Left lung (tissue), 14 donors: ENCODE measurements at places on chromosomes 2 and 18.

GRCh38 chr2:119372778-119373568 lies 6.2 kb downstream of the DBI start:
- no peak for DNase-seq

- DNase-seq, result peak; percentile 98
Measured at GRCh38 chr18:50878345-50879301, at the start of gene ME2. Gene ME2 (plus strand): TSS chr18:50879118. CDS start chr18:50895821, 16,703 bp downstream.

GRCh38 chr2:287471-287885 lies 413 bp downstream of the ALKAL2 start:
- DNase-seq, result peak; percentile 80

DNA sequence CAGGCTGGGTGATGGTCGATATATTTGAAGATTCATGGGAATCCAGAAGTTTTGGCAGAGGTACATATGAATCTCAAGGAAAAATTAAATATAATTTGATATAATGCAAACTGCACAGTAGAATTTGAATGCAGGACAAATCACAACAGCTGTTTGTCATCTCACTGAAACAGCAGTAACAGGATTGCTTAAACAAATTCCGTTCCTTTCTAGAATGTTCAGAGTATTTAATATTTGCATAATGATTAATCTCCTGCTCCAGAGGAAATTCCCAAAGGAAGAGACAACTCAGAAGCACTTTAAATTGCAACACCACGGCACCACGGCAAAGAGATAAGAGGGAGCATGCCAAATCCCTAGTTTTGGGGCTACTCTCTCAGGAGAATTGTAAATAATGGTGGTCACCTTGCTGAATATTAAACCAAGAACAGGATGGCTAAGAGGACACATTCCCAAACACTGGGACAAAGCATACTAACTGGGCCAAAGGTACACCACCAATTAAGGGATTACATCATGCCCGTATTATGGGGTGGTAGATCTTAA lies 67.8 kb upstream of the MAP4K3 start:
- no peak for DNase-seq

- peak; percentile 75 for DNase-seq
Measured at GRCh38 chr18:23071285-23071684, 64.0 kb upstream of the CABLES1 start.

DNA sequence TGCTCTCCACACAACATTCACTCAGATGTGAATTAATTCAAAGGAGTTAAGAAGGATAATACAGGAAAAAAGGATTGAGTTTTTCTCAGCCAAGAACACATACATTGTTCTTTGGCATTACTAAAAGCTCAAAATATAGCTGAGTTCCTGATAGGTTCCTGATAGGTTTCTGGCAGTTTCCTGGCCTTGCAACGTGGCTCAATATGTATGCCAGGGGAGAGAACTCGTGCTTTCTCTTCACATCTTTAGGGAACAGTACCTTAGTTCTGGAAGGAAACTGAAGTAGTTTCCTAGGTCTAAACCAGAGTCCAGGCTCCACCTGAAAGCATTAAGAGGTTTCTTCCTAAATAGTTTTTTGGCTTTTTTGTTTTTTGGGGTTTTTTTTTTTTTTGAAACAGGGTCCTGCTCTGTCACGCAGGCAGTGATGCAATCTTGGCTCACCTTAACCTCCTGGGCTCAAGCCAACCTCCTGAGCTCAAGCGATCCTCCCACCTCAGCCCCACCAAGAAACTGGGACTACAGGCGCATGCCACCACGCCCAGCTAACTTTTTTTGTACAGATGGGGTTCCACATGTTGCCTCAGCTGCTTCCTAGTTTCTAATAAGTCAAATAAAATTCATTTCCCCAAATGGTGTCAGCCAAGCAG lies 42.8 kb downstream of the ESCO1 start:
- DNase-seq, result no peak

DNA sequence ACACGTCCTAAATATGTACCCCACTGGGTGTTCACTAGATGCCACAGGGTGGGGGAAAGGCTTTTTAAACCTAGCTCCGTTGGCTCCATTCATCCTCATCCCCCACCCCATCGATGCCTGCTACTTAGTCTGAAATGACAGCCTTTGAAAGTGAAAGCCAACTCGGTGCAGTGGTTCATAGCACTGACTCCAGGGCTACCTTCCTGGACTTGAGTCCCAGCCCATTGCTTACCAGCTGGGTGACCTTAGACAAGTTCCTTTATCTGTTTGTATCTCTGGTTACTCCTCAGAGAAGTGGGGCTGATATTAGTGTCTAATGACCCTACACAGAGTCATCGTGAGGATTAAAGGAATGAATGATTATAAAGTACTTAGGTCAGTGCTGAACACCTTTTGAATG lies 24.4 kb downstream of the EHD3 start:
- DNase-seq, result no peak

GRCh38 chr18:49178321-49178720 lies 227.6 kb upstream of the SMAD7 start:
- DNase-seq, result no peak

DNA sequence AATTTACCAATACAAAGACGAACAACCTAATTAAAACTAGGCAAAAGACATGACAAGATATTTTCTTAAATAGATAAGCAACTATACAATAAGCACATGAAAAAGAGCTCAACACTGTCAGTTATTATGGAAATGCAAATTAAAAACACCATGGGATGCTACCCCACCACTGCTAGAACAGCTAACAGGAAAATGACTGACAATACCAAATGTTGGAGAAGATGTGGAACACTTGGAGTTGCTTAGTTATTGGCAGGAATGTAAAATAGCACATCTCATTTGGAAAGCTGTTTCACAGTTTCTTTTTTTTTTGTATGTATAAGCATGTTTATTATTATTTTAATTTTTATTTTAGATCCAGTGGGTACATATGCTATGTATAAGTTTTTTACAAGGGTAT lies 84.4 kb downstream of the CYRIA start:
- no peak for DNase-seq

- DNase-seq, result no peak
Measured at GRCh38 chr18:32368170-32368569, 102.5 kb downstream of the GAREM1 start.

DNA sequence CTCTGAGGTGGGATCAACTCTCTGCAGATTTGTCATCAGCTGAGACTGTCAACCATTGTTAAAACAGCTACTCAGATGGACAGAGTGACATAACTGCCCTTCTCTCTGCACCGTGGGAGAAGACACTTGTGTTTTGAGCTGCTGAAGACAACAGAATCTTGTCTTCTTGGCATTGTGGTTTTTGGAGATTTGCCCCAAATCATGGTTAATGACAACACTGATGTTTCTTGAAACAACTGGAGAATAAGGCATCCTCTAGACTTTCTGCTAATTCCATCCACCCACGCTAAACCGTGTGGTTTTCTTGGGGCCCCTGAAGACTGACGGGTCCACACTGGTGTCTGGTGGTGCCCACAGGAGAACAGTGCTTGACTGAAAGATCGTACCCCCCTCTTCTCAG lies 39.5 kb downstream of the SH3BP4 start:
- no peak for DNase-seq

DNA sequence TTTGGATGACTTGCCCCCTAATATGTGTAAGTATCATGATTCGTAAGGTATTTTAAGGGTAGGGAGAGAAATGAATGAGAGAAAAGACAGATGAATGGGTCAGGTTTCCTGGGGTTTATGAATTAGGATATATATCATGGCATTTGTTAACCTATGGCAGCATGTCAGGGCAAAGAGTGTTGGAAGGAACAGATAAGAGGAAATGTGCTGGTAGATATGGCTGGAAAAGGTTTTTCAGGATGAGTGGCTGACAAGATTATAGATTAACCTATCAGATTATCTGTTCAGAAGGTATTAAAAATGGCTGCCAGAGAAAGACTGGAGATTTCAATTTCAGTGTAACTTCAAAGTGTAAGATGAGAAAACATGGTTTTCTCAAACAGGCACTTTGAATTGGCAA lies 67.8 kb downstream of the SRBD1 start:
- DNase-seq, result no peak

DNA sequence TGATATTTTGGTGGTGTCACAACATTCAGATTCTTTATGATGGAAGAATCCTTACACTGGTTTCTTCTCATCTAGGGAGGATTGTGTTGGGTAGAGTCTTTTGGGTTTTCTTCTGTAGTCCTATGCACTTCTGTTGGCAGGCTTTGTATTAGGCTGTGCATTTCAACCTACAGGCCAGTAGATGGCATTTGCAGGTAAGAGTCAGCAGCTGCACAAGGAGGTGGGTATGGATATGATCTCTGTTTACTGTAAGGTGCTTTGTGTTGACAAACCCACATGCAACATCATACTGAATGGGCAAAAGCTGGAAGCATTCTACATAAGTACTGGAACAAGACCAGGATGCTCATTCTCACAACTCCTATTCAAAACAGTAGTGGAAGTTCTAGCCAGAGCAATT lies 656.8 kb downstream of the METTL4 start:
- no peak for DNase-seq

- no peak for DNase-seq
Measured at GRCh38 chr2:235842941-235843340, 325.2 kb downstream of the GBX2 start.

DNA sequence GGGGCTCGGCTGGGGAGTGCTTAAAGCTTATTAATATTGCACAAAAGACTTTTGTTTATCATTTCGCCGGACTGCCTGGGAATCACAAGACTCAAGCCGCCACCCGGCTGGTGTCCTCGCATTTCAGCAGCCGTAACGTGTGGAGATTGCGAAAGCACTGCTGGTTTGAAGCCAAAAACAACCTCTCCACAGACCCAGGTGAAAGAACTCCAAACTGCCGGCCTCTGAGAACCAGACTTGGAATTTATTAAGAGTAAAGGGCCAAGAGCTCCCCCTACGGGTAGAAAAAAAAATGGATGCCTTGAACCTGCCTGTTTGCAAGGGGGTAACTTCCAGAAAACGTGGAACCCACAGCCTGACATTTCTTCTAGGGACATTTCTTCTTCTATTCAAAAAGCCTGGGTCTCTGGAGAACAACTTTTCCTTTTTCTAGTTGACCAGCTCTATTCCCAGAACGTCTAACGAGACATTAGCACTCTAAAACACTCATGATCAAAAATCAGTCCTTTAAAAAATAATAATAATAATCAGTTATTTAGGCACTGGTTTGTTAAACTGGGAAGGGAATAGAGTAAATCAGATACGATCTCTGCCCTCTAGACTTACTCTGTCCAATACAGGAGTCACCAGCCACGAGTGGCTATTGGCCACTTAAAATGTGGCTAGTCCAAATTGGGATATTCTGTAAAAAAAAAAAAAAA lies 216.3 kb downstream of the C1D start:
- DNase-seq, result peak; percentile 90

GRCh38 chr2:23499439-23499838 lies 114.5 kb downstream of the KLHL29 start:
- no peak for DNase-seq

GRCh38 chr2:143582046-143582747 lies 453.0 kb downstream of the ARHGAP15 start:
- DNase-seq, result no peak

DNA sequence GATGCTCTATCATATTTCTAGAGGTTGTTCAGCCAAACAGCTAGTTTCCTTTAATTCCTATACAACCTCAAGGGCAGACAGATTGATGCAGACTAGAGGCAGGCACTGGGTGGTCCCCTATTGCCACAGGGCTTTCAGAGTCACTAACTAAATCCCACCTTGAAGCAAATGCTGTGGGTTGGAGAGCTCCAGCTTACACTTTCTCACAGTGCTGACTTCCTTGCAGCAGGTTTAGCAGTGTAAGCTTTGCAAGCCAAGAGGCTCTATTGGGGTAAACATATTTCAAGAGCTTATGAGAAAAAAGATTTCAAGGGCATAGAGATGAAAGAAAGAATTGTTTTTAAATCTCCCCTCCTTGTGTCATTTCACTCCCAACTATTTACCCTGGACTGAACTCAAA lies 366.5 kb upstream of the CRIM1 start:
- DNase-seq, result no peak

GRCh38 chr18:43596105-43596712 lies 318.9 kb upstream of the SYT4 start:
- DNase-seq, result no peak

GRCh38 chr2:233165895-233166661 lies 85.4 kb upstream of the ATG16L1 start:
- peak; percentile 94 for DNase-seq

GRCh38 chr2:240139666-240140393 lies 628 bp downstream of the OTOS start:
- DNase-seq, result no peak

GRCh38 chr2:52429740-52430139 lies 1337.9 kb upstream of the CHAC2 start:
- DNase-seq, result no peak

DNA sequence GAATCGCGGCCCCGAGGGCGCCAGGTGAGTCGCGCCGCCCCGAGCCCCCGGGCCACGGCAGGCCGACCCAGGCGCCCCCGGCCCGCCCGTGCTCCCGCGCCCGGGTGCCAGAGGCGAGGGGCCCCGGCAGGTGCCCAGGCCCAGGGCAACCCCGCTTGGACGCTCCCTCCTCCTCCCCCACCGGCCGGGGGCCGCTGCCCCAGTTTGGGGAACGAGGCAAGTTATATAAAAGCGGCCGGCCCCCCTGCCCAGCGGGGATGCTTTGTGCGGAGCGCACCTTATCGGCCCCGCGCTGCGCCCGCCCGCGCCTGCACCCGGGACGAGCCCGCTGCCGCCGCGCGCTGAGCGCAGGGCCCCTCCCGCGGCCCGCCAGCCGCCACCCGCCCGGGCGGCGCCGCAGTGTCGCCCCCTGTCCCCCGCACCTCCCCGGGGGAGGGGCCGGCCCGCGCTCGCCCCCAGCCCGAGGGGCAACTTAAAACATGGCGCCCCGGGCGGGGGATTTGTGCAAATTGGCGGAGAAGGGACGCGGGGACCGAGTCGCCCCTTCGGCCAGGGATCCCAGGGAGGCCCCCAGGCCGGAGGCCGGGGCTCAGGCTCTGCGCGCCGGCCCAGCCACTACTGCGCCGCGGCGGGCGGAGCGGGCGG lies 639 bp downstream of the EPB41L3 start:
- no peak for DNase-seq

DNA sequence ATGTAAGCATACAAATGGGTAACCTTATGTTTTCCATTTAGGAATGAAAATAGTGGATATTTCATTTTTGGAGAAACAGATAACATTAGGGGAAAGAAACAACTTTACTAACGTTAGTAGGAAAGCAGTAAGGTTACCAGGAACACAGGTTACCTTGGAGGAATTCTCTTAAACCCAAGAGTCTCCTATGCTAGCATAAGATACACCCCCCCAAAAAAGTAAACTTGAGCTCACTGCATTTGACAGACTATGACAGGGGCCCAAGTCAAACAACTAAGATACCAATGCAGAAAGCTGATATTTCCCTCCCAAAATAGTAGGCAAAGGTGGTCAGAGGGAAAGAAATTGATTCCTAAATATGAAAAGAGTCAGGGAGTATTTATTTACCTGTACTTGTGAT lies 656.9 kb downstream of the DSC3 start:
- DNase-seq, result no peak

- DNase-seq, result no peak
Measured at GRCh38 chr2:20077411-20077940, 26.0 kb upstream of the LAPTM4A start.

- DNase-seq, result no peak
Measured at GRCh38 chr18:60508108-60508507, 135.5 kb upstream of the MC4R start.

- DNase-seq, result no peak
Measured at GRCh38 chr2:126467367-126468054, 188.4 kb upstream of the GYPC start.
